ENCODE measurements at places on chromosomes 16 and 17.
A peak's percentile ranks its signal among the peaks of the same experiment; 100 is the strongest.

- DNase-seq = no peak
Measured at GRCh38 chr17:705011-705410, 9.6 kb downstream of the VPS53 start.

DNA sequence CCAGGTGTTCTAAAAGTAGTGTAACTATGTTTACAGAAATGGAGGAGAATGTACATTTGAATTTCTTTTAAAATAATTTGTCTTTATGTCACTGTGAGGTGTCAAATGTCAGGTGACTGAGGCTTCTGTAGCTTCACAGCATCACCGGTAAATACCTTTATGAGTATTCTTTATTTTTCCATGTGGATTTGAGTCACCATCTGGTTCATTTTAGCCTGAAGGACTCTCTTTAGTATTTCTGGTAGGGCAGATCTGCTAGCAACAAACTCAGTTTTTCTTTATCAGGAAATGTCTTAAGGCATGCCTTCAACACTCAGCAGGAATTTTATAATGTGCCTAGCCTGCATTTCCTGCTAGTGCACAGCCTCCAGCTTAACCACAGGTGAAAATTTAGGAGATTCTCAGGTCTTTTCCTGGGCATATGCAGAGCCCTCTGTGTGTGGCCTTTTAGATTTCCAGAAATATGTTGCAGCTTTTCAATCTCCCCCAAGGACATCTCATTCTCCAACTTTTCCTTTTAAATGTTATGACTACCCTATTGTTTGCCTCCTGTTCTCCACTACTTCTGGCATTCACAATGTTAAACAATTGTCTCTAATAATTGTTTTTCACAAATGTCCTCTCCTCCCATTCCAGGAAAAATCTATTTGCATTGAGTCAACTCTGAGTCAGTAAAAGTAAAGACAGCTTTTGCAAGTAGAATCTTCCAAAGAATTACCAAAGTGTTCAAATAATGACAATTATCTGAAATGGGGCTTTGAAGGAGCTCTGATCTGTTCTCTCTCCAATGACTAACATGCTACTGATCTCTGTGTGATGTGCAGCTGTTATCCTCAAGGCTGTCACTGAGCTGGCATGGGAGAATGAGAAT lies 239.4 kb upstream of the CPHXL start:
- peak; percentile 11 for DNase-seq

GRCh38 chr17:47218896-47219430 lies 9.8 kb downstream of the MYL4 start:
- no peak for DNase-seq

DNA sequence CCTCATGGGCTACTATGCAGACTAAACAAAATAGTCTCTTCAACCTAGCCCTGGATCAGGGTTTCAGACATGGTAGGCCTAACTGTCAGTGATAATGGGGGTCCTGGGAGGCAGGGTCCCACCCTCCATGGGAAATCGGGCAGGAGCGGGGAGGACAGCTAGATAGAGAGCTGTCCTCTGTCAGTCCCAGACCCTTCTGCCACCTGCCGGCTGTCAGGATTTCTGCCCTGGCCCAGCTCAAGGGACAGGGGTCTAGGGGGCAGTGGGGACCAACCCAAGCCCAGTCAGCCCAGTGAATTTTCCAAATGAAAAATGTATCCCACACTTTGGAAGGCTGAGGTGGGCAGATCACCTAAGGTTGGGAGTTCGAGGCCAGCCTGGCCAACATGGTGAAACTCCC lies 5.3 kb downstream of the CA7 start:
- no peak for DNase-seq

DNA sequence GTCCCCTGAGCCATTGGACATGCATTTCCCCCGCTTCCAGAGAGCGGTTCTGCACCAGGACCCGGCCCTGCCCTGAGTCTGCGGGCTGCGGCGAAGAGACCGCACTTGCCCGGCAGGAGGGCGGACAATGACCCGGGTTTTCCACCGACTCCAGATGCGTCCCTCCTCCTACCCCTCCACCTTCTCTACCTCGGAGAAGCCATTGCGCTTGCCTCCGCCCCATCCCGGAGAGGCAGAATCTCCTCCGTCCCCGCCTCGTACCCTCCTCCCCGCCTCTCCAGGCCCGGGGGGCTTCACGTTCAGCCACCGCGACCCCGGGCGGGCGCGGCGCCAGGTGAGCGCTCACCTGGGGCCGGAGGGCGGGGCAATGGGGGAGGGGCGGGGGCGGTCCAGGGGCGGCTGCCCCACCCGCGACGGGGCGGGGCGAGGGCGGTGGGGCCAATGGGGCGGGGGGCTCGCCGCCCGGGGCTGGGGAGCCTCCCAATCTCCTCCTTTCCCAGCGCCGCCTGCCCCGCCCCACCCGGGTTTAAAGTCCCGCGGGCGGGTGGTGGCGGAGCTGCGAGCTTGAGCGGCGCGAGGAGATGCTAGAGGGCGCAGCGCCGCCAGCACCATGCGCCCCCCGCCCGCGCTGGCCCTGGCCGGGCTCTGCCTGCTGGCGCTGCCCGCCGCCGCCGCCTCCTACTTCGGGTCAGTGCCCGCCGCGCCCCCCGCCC lies at the start of gene WNT9B:
Gene WNT9B, plus strand, starts transcription at position 555 of the 713 bp plus-strand sequence. Its CDS starts 56 bp downstream, at position 611.
- no peak for DNase-seq

Data from astrocyte of the spinal cord (primary cell).